WTC11 (cell line): ENCODE measurements at places on chromosomes 2 and 18. TPM values are rescaled to one million over a fixed set of nuclear protein-coding genes. Genes with fewer than 3 reads are reported as not detected.
A peak's percentile ranks its signal among the peaks of the same experiment; 100 is the strongest.

KLHL41 gene
- total RNA-seq = not detected in 3 replicates

GRCh38 chr2:241273210-241274020, 42.1 kb downstream of the HDLBP start:
- H3K27me3 ChIP-seq = no peaks in the 10 kb centered on the region
- peak overlapping the region; percentile 78 for H3K27ac ChIP-seq
- peaks cover 25% of the 10 kb centered on the region for H3K4me1 ChIP-seq
- peaks cover under 1% of the 10 kb centered on the region for H3K36me3 ChIP-seq
- H3K4me3 ChIP-seq = peak overlapping the region; percentile 70

DNA sequence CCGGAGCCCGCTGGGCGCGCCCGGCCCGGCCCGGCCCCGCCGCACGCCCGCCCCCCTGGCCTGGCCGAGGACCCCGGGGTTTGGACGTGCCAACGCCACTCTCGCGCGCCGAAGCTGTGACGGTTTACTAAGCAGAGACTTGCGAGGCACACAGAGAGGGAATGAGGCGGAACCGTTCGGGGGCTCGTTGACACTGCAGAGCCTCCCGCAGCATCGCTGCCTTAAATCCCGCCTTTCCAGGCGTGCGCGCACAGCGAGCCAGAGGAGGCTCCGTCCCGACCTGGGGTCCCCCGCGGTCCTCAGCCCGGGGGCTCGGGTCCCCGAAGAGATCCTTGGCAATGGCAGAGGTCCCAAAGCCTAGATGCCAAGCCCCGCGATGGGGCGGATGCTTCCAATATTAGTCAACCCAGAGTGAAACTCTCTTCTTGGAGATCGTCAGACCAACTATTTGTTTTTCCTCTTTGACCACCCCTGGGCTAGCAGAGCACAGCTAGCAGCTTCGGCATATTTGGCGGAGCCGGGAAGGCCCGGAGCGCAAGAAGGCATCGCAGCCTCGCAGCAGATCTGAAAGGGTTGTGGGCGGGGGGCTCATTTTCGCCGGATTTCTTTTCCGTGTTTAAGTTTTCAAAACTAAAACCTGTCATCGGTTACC, at the start of gene ZNF385B:
TSS of gene ZNF385B (minus strand) at position 197 of the 652 bp plus-strand sequence.
- H3K27me3 ChIP-seq = peaks cover 56% of the 10 kb centered on the region
- no peak within 1 kb of the TSS for H3K27ac ChIP-seq
- H3K36me3 ChIP-seq = no peaks in the 10 kb centered on the region

DNA sequence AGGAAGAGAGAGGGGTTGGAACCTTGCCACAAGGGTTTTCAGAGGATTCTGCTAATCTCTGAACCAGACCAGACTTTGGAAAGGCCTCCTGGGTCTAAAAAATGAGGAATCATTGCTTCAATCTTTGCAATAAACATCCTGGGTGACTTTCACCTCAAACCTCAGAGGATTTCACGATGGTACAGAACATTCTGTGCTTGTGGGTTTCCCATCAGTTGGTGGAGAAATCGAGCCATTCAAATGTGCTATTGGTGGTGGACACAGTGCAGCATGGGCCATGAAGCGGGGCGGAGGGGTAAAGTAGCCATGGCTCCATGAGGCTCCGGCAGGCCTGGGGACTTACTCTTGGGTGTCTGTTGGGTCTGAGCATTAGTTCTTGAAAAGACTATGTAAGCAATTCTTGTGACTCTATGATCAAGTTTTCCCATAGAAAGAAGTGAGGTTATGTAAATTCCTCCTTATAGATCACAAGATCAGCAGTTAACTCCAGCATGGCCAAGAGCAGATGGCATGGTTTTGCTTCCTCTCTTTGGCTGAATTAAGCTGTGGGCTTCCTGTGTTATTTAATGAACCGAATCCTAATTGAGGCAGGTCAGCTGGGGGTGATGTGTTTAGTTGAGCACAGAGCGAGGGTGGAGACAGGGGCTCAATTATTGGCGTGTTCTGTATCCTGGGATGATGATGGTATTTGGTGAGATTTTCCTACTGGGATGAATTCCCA, 1.9 kb upstream of the IL1R2 start:
- H3K36me3 ChIP-seq = no peaks in the 10 kb centered on the region
- DNase-seq = no peak

GRCh38 chr2:236040600-236041328, 127.4 kb downstream of the GBX2 start:
- H3K4me3 ChIP-seq = no peak overlapping the region
- peaks cover 5% of the 10 kb centered on the region; the same call in 1 of the 2 replicates for H3K36me3 ChIP-seq
- DNase-seq = no peak
- peak overlapping the region; percentile 60; the same call in 1 of the 2 replicates for H3K27ac ChIP-seq
- peaks cover 20% of the 10 kb centered on the region for H3K4me1 ChIP-seq

DNA sequence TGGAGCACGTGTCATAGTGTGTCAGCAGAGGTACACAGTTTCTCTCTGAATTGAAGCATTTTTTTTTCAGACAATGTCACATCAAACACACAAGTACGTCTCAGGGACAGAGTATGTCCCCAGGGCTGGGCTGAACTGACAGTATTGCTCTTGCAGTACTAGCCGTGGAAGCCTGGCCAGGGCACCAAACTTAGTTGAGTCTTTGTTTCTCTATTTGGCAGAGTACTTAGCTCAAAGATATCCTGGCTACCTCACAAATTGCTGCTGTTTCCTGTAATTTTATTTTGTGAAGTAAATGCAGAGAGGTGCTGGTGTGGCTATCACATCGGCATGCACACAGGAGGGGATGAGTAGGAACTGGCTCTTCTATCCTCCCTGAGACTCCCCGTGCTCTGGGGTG, 691.6 kb upstream of the HS6ST1 start:
- peaks cover 3% of the 10 kb centered on the region for H3K27me3 ChIP-seq
- no peaks in the 10 kb centered on the region for H3K4me1 ChIP-seq
- H3K4me3 ChIP-seq = no peak overlapping the region
- no peak for DNase-seq
- H3K27ac ChIP-seq = no peak overlapping the region

DNA sequence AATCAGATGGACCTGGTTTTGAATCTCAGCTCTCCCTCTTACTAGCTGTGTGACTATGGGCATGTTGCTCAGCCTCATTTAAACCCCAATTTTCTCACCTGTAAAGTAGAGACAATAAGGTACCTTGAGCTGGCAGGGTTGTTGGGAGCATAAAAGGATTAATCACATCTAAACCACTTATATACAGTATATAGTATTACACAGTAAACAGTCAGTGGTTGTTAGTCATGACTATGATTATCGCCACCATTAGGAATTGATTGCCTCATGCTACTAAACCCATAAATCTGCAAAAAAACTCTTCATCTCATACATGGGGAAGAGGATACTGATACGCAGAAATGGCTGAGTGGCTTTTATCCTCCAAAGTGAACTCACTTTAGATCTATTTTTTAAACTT, 65.8 kb downstream of the INO80D start:
- H3K27ac ChIP-seq = no peak overlapping the region
- H3K36me3 ChIP-seq = peaks cover 49% of the 10 kb centered on the region
- H3K4me1 ChIP-seq = no peaks in the 10 kb centered on the region
- DNase-seq = no peak
- no peak overlapping the region for H3K4me3 ChIP-seq
- H3K27me3 ChIP-seq = no peaks in the 10 kb centered on the region

- peaks cover 47% of the 10 kb centered on the region for H3K4me1 ChIP-seq
- no peak for DNase-seq
- H3K36me3 ChIP-seq = no peaks in the 10 kb centered on the region
- H3K27ac ChIP-seq = peak overlapping the region; percentile 23
- H3K4me3 ChIP-seq = no peak overlapping the region
Measured at GRCh38 chr18:24027156-24027827, 12.7 kb downstream of the TTC39C start.

DNA sequence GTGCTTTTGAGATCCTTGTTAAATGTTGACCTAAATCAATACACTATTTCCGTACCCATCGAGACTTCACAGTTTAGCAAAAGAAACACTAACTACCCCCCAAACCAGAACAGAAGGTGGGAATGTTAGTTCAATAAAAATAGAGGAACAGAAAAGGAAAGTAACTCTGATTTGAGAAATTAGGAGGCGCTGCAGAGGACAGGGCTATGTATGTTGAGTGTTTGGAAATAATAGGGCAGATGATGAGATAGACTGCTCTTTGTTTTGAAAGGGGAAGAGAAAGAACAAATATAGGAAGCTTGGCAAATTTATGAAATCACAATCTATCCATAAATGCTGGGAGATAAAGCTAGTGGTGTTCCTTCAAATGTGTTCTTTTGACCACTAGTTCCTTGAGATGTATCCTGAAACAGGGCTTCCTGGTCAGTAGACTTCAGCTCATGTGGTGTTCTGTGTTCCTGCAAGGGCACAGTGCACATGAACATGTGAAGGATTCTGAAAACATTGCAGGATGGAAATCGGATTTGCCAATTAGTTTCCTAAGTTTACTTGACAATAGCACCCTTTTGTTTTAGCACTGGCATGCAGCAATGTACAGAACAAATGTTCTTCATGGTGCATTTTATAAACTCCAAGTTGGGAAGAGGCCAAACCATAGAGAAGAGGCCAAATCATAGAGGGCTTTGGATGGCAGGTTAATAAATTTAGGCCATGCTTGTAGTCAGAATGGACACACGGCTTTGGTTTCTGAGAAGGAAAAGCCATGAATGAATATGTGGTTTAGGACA, 39.8 kb downstream of the RHBDD1 start:
- H3K4me1 ChIP-seq = peaks cover 7% of the 10 kb centered on the region
- H3K4me3 ChIP-seq = no peak overlapping the region
- DNase-seq = no peak
- H3K36me3 ChIP-seq = no peaks in the 10 kb centered on the region

GALM gene
- 11.2 to 13.5 TPM (median 12.3 TPM) in 3 replicates for total RNA-seq

CNGA3 gene
- not detected in 3 replicates for total RNA-seq
